NCI-H1417 treated with DMSO at 0.1 percent for 48 hours (cell line): ENCODE measurements at places on chromosomes 2 and 18.

- peak; percentile 17 for DNase-seq
Measured at GRCh38 chr2:176892676-176893226, 319.8 kb upstream of the HNRNPA3 start.

- DNase-seq: no peak
Measured at GRCh38 chr2:26335231-26335630, 10.7 kb upstream of the SELENOI start.

DNA sequence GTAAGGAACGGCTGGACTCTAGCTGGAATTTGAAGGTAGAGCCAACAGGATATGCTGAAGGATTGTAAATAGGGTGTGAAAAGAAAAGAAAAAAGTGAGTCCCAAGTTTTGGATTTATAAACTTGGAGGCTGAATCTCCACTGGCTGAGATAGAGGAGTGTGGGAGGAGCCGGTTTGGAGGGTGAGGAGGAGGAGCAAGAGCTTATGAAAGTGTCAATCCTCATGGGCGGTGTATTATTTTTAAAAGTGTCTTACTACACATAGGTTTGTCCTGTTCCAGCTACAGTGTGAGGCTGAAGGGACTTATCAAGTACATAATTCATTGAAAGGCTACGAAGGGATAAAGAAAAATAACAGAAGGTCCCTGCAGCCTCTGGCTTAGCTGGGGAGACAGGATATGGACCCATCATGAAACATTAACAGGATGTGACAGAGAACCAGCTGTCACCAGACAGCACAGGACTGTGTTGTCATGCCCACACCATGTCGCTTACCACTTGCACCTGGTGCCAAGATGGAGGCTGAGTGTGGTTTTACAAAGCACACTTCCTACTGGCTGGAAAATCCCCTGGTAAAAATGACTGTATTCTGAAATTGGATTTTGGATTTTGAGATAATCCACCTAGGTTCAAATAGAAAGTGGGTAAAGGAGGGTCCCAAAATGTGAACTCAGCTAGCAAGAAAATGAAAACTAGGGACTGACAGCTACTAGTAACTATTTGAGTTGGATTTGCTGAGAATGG lies 2.5 kb upstream of the MREG start:
- no peak for DNase-seq

DNA sequence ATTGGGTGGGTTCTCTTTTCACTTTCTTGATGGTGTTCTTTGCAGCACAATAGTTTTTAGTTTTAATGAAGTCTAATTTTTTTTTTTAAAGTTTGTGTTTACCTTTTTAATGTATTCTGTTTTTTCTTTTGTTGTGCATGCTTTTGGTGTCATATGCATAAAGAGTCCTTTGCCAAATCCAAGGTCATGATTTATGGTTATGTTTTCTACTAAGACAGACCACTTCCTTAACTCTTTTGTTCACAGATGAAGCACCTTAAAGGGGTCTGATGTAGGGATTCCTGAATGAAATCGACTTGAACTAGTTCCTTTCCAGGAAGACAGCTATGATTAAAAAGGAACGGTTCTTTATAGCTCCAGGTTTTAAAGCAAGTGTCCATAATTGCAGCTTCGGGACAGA lies 23.1 kb downstream of the LPIN1 start:
- DNase-seq: no peak

DNA sequence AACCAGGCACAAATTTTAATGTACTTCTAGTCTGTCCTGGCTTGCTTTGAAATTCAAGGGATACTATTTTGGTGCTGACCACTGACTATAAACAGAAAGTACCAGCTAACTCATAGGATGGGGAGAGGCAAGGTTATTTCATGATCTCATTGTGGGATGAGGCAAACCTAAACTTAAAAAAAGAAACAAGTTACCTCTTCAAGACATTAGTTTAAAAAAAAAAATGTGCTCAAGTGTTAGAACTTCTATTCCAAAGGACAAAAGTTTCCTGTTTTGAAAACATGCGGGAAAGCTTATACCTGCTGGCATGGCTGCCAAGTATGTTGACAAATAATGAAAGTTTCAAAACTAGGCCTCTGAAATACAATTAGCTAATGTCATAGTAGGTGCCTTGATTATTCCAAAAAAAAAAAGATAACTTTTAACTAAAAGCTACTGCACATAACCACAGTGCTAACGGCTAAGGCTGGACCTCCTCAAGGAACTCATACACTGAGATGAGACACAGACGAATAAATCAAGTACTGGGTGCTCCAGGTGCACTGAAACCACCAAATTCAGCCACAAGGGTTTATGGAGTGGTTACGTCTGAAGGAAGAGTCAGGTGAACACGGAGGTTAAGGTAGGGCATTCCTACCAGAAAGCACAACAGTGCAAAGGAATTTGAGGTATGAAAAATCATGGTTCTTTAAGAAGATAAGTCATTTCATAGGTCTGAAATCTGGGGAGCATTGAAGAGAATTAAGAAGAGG lies 38.1 kb downstream of the TMEM131 start:
- no peak for DNase-seq
